ENCODE measurements at places on chromosomes 2 and 18.

- no peak for DNase-seq
Measured at GRCh38 chr2:133459590-133459989, 108.7 kb downstream of the NCKAP5 start.

DNA sequence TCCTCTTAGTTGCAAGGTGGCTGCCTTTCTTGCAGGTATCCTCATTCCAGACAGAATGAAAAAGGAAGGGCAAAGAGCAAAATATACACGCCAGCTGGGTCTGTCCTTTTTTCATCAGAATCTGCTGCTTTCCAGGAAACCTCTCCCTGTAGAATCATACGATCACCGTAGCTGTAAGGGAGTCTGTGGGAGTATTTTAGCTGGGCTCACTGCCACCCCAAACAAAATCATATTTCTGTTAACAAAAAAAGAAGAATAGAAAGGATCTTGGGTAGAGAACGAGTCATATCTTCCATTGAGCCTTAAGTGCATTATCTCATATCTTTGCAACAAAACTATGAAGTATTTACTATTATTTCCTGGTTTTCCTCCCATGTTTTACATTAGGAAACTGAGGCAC, 15.0 kb upstream of the TANC1 start:
- no peak for DNase-seq

GRCh38 chr2:173656086-173656485, 301.4 kb downstream of the CDCA7 start:
- no peak for DNase-seq

GRCh38 chr18:57775937-57776336, 27.2 kb downstream of the ATP8B1 start:
- no peak for DNase-seq

GRCh38 chr18:59096098-59096789, 43.4 kb upstream of the SEC11C start:
- DNase-seq: no peak

GRCh38 chr2:222336931-222337330, 38.1 kb upstream of the PAX3 start:
- no peak for DNase-seq

DNA sequence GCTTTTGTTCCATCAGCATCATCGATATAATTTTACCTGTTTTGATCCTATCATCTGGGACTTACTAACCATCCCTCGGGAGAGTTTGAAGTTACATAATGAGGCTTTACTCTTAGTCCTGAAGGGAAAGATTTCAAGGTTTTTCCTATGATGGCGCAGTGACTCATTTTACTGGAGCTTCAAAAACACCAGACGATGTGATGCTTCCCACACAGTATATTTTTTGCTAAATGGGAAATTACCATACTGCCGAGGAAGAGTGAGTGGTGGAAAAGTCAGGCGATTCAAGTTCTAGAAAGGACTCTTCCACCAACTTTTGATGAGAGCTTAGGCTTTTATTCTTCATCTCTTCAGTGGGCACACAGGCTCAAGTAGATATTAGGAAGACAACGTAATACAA, 44.6 kb upstream of the GCG start:
- DNase-seq: no peak

GRCh38 chr18:13280070-13280795, 61.7 kb downstream of the LDLRAD4 start:
- DNase-seq: no peak

DNA sequence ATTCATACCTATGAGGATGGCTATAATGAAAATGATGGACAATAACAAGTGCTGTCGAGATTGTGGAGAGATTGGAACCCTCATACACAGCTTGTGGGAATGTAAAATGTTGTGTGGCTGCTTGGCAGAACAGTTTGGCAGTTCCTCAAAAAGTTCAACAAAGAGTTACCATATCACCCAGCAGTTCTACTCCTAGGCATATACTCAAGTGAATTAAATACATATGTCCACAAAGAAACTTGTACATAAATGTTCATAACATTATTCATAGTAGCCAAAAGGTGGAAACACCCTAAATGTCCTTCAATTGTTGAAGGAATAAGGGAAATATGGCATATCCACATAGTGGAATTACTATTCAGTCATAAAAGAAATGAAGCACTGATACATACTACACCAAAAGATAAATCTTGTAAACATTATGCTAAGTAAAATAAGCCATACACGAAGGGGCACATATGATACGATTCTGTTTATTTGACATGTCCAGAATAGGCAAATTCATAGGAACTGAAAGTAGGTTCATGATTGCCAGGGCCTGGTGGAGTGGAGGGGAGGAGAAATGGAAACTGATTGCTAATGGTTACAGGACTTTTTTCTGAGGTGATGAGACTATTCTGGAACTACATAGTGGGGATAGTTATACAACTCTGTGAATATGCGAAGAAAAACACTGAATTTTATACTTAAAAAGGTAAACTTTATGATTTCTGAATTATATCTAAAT, 92.1 kb downstream of the ADAM23 start:
- no peak for DNase-seq

GRCh38 chr2:44926957-44927356, 14.5 kb upstream of the SIX3 start:
- no peak for DNase-seq
